ENCODE measurements at places on chromosomes 7 and 10.

- DNase-seq = no peak
Observed at GRCh38 chr10:48520184-48520506, 84.7 kb downstream of the ARHGAP22 start.

GRCh38 chr7:128066858-128067257 is 35.6 kb upstream of the LRRC4 start:
- no peak for DNase-seq

DNA sequence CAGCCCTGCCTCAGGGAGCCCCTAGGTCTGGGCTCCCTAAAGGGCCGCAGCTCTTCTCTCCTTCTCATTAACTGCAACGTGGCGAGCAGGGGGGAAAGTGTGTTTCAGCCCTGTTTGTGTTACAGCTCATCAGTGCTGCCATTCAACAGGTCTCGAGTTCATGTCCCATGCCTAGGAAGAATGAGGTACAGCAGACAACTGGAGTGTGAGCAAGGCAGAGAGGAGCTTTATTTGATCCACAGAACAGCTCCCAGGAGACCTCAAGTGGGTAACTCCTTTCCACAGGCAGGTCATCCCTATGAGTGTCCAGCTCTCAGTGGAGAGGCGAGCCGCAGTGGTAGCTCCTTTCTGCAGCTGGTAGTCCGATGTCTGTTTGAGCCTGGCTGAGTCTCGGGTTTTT is 313.1 kb downstream of the AUTS2 start:
- DNase-seq = no peak

- no peak for DNase-seq
Observed at GRCh38 chr10:14543046-14543903, 212.6 kb upstream of the FRMD4A start.

DNA sequence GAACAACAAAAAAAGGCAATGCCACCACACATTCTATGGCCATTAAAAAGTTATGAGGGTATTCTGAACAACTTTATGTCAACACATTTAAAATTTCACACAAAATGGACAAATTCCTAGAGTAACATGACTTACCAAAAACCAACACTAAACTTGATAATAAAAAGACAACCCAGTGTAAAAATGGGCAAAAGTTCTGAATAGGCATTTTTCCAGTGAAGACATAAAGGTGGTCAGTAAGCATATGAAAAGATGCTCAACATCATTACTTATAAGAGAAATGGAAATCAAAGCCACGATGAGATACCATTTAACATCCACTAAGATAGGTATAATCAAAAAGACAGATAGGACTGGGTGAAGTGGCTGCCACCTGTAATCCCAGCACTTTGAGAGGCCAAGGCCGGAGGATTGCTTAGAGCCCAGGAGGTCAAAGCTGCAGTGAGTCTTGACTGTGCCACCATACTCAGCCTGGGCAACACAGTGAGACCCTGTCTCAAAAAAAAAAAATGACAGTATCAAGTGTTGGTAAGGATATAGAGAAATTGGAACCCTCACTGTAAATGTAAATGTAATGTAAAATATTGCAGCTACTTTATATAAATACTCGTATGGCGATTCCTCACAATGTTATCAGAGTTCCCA is 71.1 kb upstream of the OIT3 start:
- no peak for DNase-seq

DNA sequence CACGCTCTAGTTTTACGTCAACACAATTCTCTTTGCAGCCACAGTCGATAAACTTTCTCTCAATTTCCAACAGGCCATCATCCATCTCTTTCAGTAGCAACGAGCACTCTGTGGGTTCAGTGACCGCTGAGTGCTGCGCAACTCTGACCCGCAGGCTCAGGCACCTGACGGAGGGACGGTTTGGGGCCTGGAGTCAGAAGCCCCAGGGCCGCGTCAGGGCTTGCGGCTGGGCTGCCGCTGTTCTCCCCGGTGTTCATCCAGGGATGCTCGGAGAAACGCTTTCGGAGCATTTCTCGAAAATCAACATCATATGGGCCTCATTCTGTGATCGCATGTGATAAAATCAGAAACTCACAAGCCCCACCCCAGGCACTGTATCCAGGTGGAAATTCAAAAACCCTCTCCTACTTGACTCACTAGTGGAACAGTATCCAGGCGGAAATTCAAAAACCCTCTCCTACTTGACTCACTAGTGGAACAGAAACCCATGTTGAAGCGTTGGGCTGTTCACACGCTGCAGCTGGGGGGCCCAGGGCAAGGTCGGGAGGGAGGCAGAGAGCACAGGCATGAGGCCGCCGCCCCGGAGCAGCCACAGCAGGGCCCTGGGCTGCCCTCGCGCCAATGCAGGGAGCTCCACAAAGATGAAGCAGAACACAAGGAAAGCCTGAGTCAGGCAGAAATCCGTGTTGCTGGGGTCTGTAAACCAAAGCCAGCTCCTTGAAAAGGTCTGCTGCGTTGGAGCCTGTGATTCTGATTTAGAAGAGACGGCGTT is 73.3 kb upstream of the NKX6-2 start:
- DNase-seq = no peak

DNA sequence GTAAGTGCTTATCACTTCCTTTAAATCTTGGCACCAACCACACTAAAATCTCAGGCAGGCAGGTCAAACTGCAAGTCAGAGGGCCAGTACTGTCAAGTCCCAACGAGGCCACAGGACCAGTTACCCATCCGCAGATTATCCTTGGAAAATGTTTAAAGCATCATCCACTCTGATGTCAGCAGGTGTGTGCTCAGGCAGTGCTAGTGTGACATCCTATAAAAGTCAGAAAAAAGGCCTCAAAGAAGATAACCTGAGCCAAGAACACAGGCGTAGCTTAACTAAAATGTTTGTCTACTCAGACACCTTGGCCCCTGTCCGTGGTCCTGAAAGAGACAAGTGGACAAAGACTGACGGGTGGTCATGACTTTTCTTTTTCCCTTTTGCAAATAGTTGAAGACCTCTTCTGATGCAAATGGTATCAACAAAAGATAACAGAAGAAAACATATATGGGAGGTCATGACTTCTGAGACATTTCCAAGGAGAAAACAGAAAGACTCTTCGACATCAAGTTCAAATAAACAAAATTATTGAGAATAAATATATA is 309.3 kb downstream of the KCNMA1 start:
- no peak for DNase-seq

DNA sequence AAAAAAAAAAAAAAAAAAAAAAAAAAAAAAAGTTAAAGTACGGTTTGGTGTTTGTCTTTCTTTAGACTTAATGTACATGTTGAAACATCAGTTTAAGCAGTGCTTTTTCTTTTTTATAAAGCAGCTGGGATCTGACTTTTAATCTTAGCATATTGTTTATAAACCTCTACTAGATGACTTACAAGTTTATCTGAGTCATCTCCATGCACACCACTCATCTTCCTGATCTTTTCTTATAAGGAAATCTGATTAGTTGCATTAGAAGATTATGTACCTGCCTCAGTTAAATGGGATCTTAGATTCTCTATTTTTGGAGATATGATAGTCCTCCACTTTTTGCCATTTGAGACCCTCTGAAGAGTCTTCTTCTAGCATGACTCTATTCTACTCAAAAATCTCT is 391.9 kb upstream of the LRGUK start:
- DNase-seq = no peak

DNA sequence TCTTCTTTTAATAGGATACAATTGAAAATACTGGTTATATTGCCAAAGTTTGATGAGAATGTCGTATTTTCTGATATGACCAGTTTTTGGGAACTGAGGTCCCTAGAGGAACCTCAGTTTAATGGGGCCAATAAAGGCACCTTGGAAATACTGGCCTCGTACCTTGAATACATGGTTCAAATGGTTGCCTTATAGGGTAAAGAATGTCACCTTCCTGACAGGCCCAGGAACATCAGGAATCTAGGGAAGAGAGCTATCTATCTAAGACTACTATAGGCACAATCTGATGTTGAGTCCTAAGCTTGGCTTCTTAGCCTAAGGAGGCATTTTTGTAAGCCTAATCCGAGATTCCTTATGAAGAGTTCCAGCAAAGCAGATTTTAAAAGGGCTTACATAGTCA is 9.3 kb downstream of the SHTN1 start:
- DNase-seq = no peak

GRCh38 chr7:150567871-150568301 is 696 bp downstream of the GIMAP4 start:
- DNase-seq = no peak

- DNase-seq = no peak
Observed at GRCh38 chr10:78319371-78319770, 285.7 kb downstream of the RPS24 start.

DNA sequence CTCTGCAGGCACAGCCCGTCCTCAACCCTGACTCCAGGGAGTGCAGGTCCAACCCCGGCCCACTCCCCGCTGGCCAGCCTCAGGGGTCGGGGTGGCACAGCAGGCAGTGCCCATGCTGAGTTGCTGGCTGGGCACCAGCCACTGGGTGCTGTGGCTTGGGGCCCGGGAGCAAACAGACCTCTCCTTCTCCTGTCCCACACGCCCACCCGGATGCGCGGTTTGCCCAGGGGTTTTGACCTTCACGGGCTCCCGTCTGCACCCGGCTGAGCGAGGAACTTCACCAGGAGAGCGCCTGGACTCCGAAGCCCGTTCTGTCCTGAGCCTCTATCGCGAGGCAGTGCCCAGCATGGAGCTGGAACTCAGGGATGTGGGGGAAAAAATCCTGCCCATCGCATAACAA is 2.6 kb upstream of the GRIFIN start:
- DNase-seq = no peak

DNA sequence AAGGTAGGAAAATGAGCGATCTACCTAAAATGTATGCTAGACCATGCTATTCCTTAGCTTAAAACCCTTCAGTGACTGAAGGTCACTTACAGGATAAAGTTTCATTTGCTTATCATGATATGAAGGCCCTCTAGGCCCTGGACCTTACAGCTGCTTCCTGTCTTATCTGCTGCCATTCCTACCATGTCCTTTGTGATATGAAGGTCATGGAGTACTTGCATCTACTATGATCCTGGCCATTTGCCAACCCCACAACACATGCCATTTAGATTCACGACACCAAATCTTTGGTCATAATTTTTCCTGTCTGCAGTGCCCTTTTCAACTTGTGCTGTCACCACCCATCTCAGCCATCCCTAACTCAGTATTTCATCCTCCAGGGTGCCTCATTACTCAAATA is 181.8 kb upstream of the MDFIC start:
- DNase-seq = no peak

GRCh38 chr10:131858583-131859340 is 42.0 kb upstream of the PPP2R2D start:
- DNase-seq = no peak

DNA sequence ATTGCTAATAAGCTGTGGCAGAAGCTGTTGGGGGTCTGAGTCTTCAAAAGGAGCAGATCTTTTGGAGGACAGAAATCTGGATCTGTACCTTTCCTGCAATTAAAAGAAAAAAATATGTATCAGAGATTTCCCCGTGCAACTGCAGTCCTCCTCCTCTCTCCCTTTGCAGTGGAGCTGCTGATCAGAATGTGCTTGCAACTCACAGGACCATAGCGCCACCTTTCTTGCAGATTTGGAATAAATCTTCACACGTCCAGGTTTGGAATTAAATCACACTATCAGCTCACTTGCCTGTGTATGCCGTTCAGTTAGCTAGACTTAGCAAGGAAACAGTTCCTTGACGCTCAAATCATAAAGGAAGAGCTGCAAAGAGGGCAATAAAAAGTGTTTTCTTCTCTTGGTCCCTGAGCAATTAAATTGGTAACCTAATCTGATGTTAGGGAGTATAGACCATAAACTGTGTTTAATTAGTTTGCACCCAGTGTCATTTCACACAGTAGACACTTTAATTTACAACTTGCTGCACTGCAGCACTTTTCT is 77.4 kb downstream of the PON1 start:
- DNase-seq = peak; percentile 80

DNA sequence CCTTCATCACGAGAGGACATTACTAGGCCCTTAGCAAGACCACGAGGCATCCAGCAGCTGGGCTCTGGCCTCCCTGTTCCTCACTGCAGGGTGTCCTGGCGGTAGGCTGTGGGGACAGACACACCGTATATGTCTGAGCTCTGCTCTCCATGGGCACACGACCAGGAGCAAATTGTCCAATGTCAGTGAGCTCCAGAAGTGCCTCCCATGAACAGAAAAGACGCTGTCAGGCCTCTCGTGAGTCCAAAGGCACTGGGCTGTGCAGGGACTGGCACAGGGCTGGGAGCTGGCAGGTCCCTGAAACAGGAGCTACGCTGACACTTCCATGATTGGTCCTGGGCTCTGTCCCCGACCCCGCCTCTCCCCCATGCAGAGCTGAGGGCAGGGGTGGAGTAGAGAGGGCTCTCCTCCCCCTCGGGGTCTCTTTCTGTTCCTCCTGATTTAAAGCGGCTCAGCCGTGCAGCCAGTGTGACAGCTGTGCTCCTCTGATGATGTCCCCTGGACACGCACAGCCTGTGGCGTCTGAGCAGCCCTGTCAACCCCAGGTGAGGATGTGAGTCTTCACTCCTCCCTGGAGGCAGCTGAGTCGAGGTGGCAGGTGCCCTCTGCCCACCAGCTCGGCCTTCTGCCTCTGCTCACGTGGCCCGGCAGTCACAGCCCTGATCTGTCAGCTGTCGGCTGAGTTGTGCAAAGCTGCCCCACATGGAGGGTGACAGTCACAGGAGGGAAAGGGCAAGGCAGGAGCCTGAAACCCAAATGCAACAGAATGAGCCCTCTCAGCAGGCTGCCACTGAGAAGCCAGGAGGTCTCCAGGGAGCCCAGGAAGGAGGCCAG is 13.0 kb downstream of the ANTXRL start:
- DNase-seq = no peak

DNA sequence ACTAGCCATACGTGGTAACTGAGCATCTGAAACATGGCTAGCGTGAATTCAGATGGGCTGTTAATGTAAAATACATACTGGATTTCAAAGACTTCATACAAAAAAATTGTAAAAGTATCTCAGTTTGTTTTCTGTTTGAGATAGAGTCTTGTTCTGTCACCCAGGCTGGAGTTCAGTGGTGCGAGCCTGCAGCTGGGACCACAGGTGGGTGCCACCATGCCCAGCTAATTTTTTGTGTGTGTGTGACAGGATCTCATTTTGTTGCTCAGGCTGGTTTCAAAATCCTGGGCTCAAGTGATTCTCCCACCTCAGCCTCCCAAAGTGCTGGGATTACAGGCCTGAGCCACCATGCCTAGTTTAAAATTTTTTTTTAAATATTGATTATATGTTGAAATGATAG is 4.5 kb downstream of the TMEM243 start:
- DNase-seq = no peak

DNA sequence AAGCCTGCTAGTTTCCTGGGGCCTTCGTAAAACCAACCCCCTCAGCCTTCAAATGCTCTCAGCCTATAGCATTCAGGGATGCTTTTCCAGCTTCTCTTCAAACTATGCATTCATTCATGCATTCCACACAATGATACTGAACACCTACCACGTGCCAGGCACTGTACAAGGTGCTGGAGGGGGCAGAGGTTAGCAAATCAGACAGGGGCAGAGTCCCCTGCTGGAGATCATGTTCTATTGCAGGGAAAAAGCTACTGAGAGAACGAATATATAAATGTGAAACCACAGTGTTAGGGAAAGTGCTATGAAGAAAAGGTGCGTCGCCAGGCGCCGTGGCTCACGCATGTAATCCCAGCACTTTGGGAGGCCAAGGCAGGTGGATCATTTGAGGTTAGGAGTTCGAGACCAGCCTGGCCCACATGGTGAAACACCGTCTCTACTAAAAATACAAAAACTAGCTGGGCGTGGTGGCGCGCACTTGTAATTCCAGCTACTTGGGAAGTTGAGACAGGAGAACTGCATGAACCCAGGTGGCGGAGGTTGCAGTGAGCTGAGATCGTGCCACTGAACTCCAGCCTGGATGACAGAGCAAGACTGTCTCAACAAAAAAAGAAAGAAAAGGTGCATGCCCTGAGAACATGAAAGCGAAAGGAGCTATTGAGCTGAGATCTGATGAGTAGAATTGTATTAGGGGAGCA is 64.6 kb upstream of the CALN1 start:
- DNase-seq = no peak

Measured in COR-L47 (cell line).